A673 (cell line): ENCODE measurements at places on chromosomes 2 and 18. TPM values are rescaled to one million over a fixed set of nuclear protein-coding genes. Genes with fewer than 3 reads are reported as not detected.

DNA sequence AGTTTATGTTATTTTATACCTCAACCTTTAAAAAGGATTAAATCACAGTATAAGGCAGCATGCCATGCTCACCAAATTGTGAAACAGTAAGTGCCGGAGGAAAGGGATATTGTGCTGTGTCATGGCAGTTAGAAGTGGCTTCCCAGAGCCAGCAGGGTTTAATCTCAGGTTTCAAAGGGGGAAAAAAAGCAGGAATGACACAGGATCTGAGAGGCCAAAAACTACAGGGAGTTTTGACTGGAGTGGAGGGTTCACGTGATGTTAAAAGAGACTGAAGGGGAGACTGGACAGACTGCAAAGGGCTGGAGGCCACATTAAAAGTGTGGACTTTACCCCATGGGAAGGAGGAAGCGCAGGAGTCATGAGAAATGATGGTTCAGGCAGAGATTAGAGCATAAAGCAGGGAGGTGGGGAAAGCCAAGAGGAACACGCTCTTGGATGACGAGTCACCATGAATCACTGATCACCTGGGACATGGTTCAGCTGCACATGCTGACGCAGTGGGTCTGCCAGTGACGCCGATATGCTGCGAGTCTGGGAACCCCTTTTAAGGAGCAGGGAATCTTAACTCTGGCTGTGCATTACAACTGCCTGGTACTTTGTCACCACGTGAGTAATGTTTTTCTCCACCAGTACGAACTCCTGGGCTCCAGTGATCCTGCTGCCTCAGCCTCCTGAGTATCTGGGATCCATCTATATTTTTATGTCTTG, 6.1 kb downstream of the CHMP1B start:
- peak; percentile 30 for DNase-seq

GRCh38 chr2:62801814-62802523, 96.5 kb downstream of the EHBP1 start:
- peak; percentile 12 for DNase-seq

The SPP2 gene
- not detected in 2 replicates for total RNA-seq

- DNase-seq: no peak
These were observed 63.1 kb downstream of the EHBP1 start for GRCh38 chr2:62768615-62769014.

DNA sequence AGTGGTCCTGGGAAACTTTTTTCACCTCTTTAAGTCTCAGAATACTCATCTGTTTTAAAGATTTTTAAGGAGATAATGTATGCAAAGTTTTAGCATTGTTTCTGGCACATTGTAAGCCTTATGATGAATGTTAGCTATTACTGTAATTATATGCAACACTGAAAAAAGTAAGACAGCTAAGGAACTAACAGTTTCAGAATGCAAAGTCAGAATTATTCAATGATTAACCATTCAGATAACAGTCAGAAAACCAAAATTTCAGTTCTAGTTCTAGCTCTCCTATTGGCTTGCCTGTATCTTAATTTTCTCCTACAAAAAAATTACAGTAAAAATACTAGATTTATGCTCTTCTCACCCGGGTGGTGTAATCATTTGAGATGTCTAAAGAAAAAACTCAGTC, 101.1 kb downstream of the SLC4A10 start:
- no peak for DNase-seq

DNA sequence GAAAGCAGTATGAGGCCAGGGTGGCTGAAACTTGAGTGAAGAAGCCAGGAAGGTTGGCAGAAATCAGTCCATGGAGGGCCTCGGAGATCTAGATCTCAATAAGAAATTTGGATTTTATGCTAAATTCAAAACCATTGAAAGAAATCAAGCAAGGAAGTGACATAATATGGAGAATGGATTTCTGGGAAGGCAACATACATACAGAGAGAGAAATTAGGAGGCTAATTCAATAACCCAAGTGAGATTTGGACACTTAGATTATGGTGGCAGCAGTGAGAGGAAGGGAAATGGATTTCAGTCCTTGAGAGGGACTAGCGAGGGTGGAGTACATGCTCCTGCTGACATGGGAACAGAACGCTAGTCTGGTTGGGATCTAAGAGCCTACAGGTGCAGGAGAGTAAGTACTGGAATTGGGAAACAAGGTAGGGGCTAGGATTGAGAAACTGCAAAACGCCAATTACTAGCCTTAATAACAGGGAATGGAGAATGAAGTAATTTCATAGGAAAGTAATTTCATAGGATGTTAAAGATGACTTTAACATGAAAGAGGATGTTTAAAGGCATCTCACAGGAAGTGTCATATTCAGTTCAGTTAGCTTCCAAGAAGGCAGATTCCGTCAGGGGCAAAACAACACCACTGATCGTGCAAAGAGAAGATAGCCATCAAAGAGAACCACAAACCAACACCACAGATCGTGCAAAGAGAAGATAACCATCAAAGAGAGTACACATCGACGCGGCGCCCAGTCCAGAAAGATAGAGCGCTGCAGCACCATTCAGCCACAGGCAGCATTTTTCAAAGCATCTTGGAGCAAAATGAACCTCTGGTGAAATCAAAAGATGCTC, 27.2 kb downstream of the CDKL4 start:
- no peak for DNase-seq

DNA sequence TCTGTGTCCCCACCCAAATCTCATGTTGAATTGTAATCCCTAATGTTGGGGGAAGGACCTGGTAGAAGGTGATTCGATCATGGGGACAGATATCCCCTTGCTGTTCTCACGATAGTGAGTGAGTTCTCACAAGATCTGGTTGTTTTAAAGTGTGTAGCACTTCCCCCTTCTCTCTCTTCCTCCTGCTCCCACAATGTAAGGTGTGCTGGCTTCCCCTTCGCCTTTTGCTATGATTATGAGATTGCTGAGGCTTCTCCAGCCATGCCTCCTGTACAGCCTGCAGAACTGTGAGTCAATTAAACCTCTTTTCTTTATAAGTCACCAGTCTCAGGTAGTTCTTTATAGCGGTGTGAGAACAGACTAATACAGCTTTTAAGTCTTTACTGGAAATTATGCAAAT, 193.3 kb upstream of the RBBP8 start:
- DNase-seq: no peak

The NEURL3 gene
- not detected in 2 replicates for total RNA-seq

DNA sequence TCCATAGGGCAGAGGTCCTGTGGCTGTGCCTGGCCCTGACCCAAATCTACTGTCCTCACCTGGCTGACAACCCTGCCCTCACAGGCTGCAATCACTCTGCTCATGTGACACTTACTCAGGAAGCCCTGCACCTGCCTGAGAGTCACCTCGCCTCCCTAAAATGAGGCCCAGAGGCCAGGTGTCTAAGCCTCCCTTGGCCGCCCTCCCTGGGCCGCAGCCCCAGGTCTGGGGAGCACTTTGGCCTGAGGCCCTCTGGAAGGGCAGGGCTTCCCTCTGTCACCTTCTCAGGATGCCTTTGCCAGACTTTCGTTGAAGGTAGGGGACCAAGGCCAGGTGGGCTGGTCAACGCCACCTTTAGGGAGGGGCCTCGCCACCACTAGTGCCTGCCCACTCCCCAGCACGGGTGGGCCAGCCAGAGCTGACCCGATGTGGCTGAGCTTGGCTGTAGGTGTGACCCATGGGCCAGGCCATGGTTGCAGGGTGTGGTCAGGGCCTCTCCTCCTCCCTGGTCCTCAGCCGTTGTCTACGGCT, 6.1 kb upstream of the GPC1 start:
- DNase-seq: no peak

DNA sequence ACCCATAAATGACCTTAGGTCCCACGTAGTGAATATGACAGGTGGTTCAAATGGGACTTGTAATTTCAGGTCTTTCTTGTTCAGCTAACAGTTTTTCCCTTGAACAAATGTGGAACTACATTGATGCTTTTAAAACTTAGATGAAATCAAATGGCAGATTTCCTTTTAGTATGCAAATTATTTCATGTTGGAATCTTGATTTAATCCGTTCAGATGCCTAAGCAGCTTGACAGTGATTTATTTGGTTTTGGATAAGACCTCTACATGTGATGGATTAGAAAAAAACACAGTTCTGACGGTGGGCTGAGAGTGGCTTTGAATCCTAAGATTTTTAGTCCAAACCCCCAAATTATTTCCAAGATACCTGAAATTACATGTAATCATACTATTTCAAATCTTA, 16.9 kb downstream of the SCYGR4 start:
- no peak for DNase-seq

The MROH2A gene
- total RNA-seq: 0.92 and 1.3 TPM in 2 replicates

The PXDN gene
- total RNA-seq: 162 and 175 TPM in 2 replicates

- DNase-seq: peak; percentile 40
These were observed at the start of gene MAL for GRCh38 chr2:95025406-95026319. MAL (plus strand) TSS chr2:95025708; CDS start chr2:95025793, 85 bp downstream.
